ENCODE measurements at places on chromosomes 5 and 9.

GRCh38 chr5:69312459-69313160 is 20.0 kb downstream of the CCDC125 start:
- H3K27me3 ChIP-seq: no peaks in the 10 kb centered on the region
- no peak overlapping the region for H3K27ac ChIP-seq
- DNase-seq: no peak
- no peak overlapping the region for H3K4me3 ChIP-seq
- peaks cover 4% of the 10 kb centered on the region for H3K4me1 ChIP-seq
- H3K36me3 ChIP-seq: peaks cover 5% of the 10 kb centered on the region

GRCh38 chr9:116276651-116277121 is 123.1 kb downstream of the PAPPA start:
- no peak for DNase-seq
- no peaks in the 10 kb centered on the region for H3K36me3 ChIP-seq
- peaks cover 53% of the 10 kb centered on the region for H3K27me3 ChIP-seq
- H3K4me1 ChIP-seq: peaks cover 40% of the 10 kb centered on the region
- peak overlapping the region; percentile 23 for H3K4me3 ChIP-seq
- H3K27ac ChIP-seq: no peak overlapping the region

DNA sequence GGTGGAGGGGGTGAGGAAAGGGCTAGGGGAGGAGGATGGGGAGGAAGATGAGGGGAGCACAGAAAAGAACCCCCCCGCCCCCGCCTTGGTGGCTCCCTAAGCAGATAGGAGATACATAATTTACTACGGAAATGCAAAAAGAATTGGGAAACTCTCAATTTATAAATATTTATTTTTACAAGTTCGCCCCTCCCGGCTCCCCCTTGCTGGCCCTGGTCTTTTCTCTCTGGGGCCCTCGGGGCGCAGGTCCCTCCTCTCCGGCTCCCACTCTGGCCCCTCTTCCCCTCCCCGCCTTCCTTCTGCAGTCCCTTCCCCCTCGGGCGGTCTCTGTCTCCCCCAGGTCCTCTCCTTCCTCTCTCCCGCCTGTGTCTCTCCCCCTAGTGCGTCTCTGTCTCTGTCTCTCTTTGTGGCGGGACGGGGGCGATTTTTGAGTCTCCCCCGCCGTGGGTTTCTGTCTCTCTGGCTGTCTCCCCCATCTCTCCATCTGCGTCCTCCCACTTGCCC is 173.6 kb upstream of the IER5L start:
- H3K36me3 ChIP-seq: no peaks in the 10 kb centered on the region
- no peaks in the 10 kb centered on the region for H3K27me3 ChIP-seq
- no peak for DNase-seq
- peak overlapping the region; percentile 80 for H3K4me3 ChIP-seq

DNA sequence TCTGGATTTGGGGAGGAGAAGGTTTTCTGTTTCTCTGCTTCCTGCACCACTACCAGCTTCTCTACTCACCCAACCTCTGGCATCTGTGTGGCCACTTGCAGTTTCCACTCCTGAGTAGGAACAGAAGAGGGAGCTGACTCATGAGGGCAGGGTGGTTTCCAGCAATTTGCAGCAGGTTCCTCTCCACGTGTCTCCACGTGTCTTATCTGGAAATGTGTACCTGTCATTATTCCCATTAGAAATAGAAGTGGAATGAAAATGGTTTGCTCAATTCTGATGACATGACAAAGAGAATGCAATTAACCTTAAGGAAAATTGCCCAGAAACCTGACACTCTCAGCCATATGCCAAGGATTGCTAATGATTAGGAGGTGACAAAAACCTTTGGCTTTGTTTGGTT is 33.0 kb downstream of the EGFLAM start:
- no peak overlapping the region for H3K27ac ChIP-seq
- DNase-seq: no peak
- no peak overlapping the region for H3K4me3 ChIP-seq
- no peaks in the 10 kb centered on the region for H3K36me3 ChIP-seq
- H3K4me1 ChIP-seq: peaks cover 5% of the 10 kb centered on the region

DNA sequence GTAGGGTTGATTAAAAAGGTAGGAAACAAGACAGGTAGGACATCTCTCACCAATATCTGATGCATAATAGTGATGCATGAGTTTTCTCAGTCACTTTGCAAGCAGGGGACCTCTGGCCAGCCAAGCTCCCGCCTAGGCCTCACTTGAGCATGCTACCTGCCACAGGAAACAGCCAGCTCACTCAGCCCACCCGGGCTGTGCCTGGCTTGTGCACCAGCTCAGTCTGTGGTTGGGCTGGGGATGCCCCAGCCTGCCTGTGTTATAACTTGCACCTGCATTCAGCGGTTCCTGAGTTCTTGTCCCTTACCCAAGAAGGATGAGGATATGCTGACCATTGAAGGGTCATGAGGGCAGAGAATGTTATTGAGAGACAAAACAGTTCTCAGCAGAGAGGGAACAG is 172.8 kb upstream of the PLCXD3 start:
- H3K4me3 ChIP-seq: no peak overlapping the region
- H3K36me3 ChIP-seq: no peaks in the 10 kb centered on the region
- H3K27ac ChIP-seq: no peak overlapping the region
- H3K27me3 ChIP-seq: peaks cover 3% of the 10 kb centered on the region
- no peaks in the 10 kb centered on the region for H3K4me1 ChIP-seq
- no peak for DNase-seq

DNA sequence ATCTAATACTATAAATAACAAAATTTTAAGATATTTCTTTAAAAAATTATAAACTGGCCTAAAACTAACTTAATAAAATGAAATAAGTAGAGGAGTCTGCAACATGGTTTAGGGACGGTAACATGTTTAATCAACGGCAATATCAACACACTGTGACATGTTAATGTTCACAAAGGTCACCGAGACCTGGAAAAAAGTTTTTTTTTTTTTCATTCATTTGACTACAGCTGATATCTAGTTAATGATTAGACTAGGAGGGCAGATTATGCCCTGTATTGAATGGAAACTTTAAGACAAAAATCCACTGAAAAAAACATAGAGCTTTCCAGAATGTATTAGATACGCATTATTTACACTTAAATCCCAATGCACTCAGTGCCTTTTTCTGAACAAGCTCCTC is 67.0 kb upstream of the CDK5RAP2 start:
- DNase-seq: no peak
- no peaks in the 10 kb centered on the region for H3K36me3 ChIP-seq
- H3K27ac ChIP-seq: no peak overlapping the region
- H3K27me3 ChIP-seq: no peaks in the 10 kb centered on the region

- no peaks in the 10 kb centered on the region for H3K27me3 ChIP-seq
- no peak overlapping the region for H3K27ac ChIP-seq
- no peak overlapping the region for H3K4me3 ChIP-seq
- no peaks in the 10 kb centered on the region for H3K4me1 ChIP-seq
These were observed 273.1 kb downstream of the KIAA0825 start for GRCh38 chr5:94345257-94345656.
